ENCODE measurements at places on chromosomes 12 and 14.

- DNase-seq = no peak
These were observed 200.3 kb upstream of the NAV3 start for GRCh38 chr12:77630344-77630743.

DNA sequence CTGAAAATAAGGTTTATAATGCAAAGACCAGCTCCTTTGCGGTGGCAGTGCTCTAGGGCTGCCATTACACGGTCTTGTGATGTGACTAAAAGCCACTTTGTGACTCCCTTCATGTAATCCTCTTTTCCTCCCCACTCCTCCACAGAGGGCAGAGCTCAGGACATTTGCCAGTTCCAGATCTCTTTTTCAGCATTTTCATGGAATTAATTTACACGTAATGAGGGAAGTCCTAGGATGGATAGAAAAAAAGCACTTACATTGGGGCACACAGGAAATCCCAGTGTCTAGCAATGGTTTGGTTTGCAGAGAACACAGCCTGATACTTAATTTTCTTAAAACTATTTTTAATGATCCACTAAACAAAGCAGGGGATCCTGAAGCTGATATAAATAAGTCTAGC, 17.5 kb upstream of the ATF1 start:
- no peak for DNase-seq

GRCh38 chr12:106226884-106227640, 20.8 kb downstream of the CKAP4 start:
- no peak for DNase-seq

DNA sequence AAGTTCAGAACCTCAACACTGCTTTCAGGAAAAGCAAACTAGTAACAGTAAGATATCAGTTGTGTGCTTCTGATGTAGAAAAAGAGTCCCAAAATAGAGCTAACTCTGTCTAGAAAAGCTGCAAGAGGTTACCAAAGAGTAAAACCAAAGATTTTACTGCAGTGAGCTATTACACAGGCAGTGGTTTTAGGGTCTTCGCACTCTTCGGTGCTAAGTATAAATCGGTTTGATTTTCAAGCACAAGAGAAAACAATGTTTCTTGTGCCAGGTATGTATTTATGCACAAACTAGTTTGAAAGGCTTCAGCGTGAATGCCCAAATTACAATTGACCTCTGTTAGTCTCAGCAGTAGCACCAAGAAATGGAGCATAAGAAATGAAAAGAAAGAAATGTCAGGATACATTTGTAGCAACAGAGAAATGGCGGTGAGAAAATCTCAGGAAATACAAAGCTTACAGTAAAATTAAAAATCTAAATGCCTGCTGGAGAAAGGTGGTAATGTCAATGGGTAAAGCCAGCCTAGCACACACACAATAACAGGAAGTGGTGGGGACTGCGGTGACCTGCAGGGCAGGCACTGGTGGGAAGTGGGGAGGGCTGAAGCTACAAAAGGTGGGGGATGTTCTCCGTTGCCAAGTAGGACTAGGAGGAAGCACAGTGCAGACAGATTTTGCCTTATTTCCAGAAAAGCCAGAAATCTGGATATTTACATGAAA, 18.0 kb upstream of the DYRK2 start:
- DNase-seq = peak; percentile 68

- no peak for DNase-seq
These were observed 16.4 kb upstream of the NUDT4 start for GRCh38 chr12:93361151-93361919.

GRCh38 chr12:127650626-127651025, 616.3 kb upstream of the TMEM132C start:
- DNase-seq = no peak

- no peak for DNase-seq
These were observed 4.7 kb upstream of the EPYC start for GRCh38 chr12:91009319-91009950.

DNA sequence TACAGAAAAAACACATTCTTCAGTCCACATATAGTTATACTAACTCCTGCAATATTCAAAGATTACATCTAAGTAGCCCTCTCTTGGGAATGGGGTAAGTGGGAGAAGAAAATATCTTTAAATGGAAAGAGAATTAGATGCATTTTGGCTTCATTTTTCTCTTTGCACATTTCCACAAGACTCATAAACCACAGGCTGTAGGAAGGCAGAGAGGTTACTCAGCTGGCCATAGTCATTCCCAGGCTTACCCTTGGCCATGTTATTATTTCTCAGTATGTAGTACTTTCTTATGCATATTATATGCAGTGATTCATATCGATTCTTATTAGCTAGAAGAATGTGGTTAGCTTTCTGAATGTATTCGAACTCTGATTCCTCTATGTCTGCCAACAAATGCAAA, 92.2 kb downstream of the PTPRR start:
- no peak for DNase-seq

DNA sequence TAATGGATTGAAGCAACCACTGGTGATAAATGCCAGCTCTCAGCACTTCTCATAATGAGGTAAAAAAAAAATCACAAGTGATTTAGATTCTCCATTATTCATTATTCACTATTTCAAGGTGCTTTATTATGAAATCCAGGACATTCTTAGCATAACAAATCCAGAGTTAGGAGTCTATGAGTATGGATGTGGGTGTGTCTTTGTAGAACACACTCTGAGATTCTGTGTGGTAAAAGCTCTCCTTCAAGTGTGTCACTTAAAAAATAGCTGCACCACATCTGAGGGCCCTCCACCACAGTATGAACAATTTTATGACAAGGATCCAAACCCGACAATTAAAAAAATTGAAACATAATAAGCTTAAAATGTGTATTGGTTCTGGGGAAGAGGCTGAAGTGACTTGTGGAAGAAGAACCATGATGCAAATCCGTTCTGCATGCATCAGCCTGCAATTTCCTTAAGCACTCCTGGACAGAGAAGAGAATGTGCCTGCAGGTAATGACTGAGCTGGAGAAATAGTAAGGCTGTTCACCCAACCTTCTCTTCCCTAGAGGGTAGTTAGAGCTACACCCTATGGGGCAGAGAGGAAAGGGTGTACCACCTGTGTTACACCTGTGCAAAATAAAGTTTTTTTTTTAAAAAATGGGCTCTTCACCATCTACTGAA, 488.5 kb upstream of the MGAT4C start:
- no peak for DNase-seq

DNA sequence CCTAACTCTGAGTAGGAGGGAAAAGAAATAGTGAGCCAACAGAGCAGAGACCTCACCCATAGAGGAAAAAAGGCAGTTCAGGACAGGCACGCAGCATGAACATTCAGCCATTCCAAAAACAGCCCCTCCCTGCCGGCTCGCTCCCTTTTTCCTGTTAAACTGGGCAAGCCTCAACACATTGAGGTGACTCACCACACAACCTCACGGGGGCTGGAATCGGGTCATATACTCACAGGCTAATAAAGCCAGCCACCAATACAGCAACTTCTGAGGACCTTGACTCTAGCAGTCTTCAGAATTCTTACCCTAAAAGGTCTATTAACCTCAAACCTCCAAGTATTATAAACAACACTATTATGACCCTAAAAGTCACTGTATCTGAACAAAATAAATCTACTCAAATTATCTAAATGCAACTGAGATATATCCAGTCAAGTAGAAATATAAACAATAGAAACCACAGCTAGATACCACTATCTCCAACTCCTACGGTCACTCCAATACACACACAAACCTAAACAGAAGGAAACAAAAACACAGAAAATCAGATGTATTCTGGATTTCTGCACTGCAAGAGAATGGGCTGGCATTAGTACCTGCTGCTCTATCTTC, 6.3 kb downstream of the YBX3 start:
- no peak for DNase-seq

DNA sequence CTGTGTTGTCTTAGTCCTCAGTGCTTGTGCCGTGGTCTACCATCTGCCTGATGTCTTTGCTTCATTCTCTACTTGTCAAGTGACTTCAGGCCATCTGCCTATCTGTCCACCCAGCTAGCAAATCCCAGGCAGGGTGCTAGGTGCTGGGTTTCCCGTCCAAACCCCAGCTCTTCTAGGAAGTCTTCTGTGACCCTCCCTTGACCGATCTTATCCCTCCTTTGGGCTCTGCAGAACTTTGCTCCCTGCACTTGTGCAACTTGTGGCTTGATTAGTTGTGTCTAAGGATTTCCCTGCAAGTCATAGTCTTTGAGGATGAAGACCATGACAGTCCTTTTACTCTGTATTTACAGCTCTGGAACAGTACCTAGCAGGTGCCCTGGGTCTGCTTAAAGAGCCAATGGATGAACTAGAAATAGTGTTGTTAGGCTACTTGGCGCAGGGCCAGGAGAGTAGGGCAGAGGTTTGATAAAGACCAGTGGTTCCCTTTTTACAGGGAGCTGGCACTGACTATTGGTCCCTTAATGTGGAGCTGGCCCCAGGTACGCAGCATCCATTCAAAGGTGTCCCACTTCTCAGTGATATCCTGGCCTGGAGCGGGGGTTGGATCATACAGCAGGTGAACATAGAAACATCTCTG, 60.1 kb downstream of the ADCK1 start:
- DNase-seq = no peak

GRCh38 chr12:91021076-91021475, 16.3 kb upstream of the EPYC start:
- no peak for DNase-seq

GRCh38 chr14:67519406-67519805, 13.7 kb upstream of the PLEKHH1 start:
- no peak for DNase-seq

GRCh38 chr14:65225299-65226159, 123.2 kb upstream of the MAX start:
- no peak for DNase-seq

- DNase-seq = no peak
These were observed 29.0 kb downstream of the PPFIBP1 start for GRCh38 chr12:27552886-27553560.

DNA sequence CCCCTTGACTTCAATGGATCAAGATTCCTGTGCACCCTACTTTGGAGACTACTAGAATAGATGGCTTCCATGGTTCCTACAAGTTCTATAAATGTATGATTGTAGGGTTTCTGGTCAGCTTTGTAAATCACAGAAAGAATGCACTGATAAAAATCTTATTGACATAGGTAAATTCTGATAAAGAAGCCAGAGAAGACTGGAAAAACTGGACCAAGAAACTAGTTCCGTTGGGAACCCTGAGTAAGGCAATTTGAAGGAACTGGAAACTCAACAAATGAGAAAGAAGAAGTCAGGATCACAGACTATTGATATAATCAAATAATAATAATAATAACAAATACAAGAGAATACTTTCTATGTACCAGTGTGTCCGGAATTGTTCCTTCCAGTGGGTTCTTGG, 15.4 kb upstream of the MGST1 start:
- DNase-seq = no peak

GRCh38 chr14:22871224-22872032, at the start of gene LRP10:
TSS of gene LRP10 (plus strand) at chr14:22871740. CDS start at chr14:22872304, 564 bp downstream.
- DNase-seq = peak; percentile 78

GRCh38 chr14:101980700-101981099, 16.3 kb downstream of the DYNC1H1 start:
- DNase-seq = no peak

- DNase-seq = no peak
These were observed 19.3 kb downstream of the CTSG start for GRCh38 chr14:24556756-24557155.

DNA sequence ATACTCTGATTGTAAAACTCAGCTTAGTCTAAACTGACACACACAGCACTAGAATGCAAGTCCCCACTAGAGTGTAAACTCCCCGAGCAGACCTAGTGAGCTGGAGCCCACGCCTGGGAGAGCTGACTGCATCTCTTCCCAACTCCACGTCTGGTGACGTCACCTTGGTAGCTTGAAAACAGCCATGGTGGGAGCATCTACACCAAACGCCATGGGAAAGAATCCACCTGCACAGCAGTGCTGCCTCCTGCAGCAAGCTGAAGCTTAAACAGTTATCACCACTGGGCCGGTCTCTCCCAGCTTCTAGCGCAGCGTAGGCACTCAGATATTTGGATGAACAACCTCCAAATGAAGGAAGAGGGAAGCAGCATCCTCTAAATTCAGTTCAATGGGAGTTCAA, 4.3 kb upstream of the PAPLN start:
- DNase-seq = no peak

- DNase-seq = no peak
These were observed 901.7 kb downstream of the LRFN5 start for GRCh38 chr14:42508209-42508946.

DNA sequence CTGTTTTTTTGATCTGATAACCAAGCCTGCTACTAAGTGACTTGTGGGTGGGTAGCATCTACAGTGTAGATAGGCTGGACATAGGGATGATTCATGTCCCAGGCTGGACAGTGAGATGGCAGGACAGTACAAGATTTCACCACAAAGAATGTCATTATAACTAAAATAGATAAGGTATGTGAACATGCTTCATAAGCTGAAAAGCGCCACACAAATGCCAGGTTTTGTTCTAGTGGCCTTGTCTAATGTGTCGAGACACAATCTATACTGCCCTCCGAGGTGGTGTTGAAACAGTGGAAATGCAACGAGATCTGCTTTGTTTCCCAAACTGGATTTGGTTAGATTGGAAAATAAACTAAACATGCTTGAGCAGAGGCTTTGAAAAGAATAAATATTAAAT, 4.4 kb downstream of the LGALS3 start:
- DNase-seq = no peak

- no peak for DNase-seq
These were observed 201.2 kb downstream of the SYNE2 start for GRCh38 chr14:64053694-64054669.

GRCh38 chr12:51307655-51308593, 16.1 kb downstream of the BIN2 start:
- DNase-seq = no peak

- DNase-seq = no peak
These were observed 6.6 kb downstream of the SYT10 start for GRCh38 chr12:33432992-33433391.

GRCh38 chr12:18750085-18750484, 12.2 kb downstream of the CAPZA3 start:
- DNase-seq = no peak

GRCh38 chr12:27290501-27291168, 42.0 kb upstream of the BMAL2 start:
- DNase-seq = no peak

- DNase-seq = no peak
These were observed 13.8 kb downstream of the PDE3A start for GRCh38 chr12:20382117-20382516.
